Activated naive CD4-positive, alpha-beta T cell treated with anti-CD3 and anti-CD28 coated beads, Interleukin-2, amount 10 ng/mL, durations not matched to agents 7 days and 5 days (primary cell): ENCODE measurements at places on chromosomes 6 and 20.

- peak; percentile 72 for DNase-seq
These were observed 32.6 kb upstream of the PHACTR3 start for GRCh38 chr20:59571551-59572314.

GRCh38 chr20:36527331-36528125 is 13.8 kb upstream of the MYL9 start:
- DNase-seq: no peak

DNA sequence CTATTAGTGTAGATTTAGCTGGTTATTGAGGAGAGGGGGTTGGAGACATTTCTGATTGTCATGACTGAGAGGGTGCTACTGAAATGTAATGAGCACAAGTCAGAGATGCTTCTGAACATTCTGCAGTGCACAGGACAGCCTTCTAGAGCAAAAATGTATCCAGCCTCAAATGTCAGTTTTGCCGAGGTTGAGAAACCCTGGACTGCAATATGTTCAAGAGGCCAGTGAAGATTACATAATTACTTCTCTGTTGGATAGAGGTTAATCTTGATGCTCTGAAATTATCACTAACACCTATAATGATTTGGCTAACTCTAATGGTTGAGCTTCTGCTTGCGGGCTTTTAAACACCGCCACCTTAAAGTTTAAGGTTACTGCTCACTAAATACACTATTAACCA is 3.4 kb upstream of the DUSP22 start:
- no peak for DNase-seq

DNA sequence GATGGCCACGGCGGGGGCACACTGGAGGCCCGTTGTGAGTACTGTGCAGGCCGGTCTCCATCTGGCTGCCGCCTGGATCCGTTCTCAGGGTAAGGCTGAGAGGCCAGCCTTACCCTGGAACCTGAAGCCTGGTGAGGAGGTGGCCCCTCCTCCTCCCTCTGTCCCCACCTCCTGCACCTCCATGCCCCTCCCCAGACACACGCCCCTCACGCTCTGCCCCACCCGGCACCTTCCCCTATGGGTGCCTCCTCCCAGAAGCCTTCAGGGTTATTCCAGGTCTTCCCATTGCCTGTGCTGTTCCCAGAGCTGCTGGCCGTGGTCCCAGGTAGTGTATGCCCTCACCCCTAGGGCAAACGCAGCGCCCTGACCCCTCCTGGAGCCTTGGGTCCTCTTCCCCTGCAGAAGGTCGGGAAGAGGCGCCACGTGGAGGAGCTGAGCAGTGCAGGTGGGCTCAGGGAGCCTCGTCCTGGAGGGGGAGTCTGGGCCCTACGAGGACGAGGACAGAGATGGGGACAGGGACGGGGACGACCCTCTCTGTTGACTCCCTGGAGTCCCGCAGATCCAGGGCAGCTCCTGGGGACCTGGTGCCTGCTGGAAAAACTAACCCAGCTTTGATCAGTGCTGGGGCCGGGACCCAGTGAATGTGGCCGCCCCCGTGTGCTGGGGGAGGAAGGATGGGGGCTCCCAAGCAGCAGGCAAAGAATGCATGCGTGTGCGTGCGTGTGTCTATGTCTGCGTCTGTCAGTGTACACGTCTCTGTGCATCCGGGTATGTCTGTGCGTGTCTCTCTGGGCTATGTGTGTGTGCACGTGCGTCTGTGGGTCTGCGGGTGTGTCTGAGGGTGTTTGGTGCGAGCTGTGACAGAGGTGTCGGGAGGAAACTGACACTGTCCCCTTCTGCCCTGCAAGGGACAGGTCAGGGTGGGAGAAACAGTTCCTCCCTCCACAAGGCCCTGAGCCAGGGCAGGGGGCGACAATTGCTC is 8.2 kb upstream of the HRH3 start:
- DNase-seq: no peak

- no peak for DNase-seq
These were observed 105.3 kb upstream of the TAB2 start for GRCh38 chr6:149212206-149212605.

GRCh38 chr20:10682939-10683338 is 9.1 kb upstream of the JAG1 start:
- DNase-seq: no peak

DNA sequence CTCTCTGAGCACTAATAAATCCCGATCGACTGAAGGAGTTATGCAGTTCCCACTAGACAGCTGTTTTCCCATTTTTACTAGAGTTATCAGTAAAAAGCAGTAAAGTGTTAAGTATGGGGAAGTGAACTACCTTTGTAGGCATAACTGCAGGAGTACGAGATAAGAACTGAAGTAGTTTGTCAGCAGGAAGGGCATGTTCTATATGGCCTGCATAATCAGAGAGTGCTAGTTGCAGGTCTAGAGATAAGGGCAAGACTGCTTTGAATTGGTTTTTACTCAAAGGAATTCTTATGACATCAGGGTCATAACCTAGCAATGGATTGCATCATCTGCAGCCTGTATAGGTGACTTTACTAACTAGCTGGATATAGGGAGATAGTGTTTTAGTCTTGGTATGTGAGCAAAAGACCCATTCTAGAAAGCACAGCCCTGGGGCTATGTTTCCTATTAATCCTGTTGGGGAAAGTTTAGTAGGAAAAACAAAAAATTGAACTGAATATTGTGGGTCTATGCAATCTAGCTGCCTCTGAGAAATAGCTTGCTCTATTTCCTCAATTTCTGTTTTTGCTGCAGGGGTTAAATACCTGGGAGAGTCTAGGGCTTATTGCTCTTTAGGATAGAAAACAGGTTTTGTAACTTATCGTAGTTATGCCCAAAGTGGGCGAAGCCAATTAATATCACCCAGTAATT is 22.6 kb upstream of the CRISP1 start:
- DNase-seq: no peak

GRCh38 chr20:37989601-37990295 is 43.5 kb downstream of the TTI1 start:
- no peak for DNase-seq

DNA sequence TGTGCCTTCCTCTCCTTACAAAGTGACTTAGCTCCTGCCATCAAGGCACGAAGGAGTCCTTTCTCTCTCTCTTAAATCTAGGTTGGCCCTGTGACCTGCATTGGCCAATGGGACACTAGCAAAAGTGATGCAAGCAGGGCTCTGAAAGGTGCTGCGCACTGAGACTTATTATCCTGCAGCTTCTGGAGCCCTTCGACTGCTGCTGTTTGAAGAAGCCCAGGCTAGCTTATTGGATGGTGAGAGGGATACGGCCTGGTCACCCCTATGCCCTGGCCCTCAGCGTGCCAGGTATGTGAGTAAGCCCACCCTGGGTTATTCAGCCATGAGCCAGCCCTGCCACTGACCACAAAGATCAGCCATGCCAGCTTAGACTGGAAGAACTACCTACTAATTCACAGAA is 74.5 kb upstream of the GGTLC1 start:
- DNase-seq: no peak

DNA sequence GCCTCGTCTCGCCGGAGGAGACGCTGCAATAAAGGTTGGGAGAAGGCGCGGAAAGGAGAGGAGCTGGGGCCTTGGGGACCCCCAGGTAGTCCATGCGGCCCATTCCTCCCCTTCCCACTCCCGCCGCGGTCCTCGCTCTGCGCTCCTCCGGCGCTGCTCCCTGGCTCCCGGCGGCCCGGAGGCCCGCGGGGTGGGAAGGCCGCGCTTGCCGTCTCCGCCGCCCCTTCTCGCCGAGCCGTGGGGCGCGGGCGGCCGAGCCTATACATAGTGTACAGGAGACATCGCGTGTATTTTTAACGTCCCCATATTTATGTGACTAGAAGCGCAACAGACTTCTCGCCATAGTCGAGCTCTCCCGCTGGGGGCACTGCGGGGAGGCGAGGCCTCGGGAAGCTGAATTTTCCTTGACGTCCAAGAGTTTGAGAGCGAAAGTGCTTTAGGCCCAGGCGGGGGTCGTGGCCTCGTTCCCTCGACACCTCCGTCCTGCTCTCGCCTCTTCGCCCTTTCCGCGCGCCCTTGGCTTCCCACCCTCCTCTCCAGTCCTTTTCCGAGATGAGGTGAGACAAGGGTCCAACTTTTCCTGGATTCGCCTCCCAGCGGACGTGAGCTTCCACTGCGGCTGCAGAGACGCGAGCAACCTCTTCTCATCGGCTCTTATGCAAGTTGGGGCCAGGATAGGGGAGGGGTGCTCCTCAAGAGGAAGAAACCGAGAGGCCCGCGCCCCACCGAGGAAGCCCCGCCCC is 29.0 kb downstream of the SLC12A5 start:
- peak; percentile 52 for DNase-seq

DNA sequence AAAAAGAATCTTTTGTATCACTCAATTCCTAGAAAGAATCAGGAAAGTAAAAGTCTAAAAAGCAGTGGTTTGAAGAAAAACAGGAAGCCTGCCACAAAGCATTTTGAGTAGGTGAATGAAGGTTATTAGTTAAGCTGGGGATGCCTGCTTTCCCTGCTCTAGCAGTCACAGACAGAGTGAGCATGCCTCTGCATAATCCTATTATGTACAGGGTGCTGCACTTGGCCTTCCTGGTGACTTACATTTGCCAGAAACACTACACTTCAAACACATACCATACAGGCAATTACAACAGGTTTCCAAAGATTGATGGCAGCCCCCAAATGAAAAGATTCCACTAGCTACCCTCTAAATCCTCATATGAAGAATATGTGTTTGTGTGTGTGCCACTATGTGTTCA is 130.8 kb downstream of the TPBG start:
- no peak for DNase-seq

- no peak for DNase-seq
These were observed 254.3 kb downstream of the BTBD3 start for GRCh38 chr20:12171923-12172524.

DNA sequence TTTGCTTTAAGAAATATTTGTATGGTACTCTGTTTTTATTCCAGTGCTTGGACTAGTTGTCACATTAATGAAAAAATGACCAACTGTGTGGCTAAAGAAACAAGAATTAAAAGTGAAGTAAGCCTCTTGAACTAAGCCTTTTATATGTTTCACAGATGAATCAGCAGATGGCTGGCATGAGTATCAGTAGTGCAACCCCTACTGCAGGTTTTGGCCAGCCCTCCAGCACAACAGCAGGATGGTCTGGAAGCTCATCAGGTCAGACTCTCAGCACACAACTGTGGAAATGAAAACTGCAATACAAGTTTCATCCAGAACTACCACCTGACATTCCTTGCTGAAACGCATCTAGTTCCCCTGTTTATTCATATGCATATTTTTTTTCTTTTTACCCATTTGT is 96.8 kb downstream of the B3GAT2 start:
- DNase-seq: no peak

DNA sequence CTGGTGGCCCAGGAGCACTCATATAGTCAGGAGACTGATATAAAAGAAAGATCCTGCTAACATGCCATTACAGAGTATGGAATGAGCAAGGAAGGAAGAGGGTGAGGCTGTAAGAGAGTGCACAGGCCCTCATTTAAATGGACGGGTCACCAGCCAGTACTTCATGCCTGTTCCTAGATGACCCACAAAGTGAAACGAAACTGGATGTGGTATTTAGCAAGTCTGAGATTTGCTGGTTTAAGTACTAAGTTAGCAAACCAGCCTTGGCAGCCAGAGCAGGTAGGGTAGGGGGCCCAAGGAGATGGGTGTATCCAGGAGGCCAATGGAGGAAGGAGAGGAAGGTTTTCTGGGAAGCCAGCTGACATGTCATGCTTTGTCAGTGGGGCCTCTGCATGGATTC is 15.9 kb downstream of the NT5E start:
- DNase-seq: no peak

GRCh38 chr20:8127553-8128255 is 4.4 kb upstream of the PLCB1 start:
- no peak for DNase-seq

DNA sequence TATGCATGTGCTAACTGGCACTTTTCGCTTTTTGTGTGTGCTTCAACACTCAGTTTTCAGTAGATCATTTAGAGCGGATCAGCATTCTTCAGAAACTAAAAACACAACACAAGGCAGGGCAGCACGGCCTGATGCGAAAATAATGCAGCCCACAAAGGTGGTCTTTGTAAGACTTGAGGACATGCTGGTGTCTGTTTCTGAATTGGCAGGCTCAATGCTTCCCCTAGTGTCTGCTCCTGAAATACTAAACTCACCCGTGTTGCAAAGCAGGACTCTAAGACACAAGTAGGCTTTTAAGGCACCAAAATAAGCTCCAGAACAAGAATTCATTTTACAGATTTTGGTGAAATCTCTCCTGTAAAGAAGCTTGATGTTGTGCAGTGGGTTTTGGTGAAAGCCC is 676.5 kb downstream of the TENT5A start:
- DNase-seq: no peak

DNA sequence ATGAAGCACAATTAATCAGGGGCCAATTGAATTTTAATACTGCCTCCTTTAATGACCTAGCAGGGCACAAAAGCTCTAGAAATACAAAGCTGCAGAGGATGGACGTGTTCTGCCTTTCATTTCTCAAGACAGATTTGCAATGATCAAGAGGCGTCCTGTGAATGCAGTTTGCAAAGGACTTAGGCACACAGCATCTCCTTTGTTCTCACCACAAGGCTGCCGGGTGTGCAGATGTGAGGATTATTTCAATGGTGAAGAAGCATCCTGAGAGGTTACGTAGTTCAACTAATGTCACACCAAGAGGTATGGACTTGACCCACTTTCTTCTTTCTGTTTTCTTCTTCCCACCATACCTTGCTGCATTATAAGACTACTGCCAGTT is 42.9 kb upstream of the SPTLC3 start:
- no peak for DNase-seq

DNA sequence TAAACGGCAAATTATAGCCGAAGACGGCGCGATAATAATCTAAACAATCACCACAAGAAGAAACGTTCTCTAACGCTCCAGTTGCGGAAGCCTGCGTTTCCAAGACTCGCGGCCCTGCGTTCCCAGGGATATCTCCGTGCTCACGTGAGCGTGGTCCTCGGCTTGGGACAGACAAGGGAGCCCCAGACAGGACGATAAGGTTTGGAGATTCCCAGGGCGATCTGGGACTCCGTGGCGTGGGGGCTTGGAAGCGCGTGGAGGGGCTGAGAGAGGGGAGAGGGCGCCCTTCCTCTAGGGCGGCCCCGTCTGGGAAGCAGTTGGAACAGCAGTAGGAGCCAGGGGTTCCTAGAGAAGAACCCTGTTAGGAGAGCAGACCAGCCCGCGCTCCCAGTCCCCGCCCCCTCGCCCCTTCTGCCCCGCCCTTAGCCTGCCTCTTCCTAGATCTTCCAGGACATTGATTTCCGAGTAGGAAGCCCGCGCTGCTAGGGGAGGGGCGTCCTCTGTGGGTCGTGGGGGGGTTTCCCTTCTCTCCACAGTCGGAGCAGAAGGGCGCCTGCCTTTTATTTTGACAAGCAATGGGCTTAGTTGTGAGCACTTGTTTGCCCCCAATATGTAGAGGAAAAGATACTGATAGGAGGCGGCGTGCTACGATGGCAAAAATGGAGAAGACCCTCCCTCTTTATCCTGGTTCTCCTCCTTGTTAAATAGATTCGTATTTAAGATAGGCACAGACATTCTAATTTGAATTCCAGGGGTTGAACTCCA is 10.6 kb downstream of the NRN1 start:
- DNase-seq: peak; percentile 59

DNA sequence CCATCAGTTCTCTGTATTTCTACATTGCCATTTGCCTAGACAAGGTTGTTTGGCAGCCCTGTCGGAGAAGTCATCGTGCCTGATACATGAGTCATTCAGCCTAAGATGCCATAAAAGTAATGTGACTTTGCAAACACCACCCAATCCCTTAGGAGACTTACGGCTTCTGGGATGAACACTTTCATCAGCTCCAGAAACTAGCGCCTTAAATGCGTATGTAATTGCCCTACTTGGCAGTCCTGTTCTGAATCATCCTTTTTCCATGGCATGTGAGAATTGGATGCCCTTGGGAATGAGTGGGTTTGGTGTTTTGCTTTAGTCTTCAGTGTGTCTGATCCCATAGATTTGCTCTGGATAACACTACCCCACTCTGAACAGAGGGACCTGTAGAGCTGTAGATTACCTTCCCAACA is 158.5 kb downstream of the SASH1 start:
- no peak for DNase-seq
